ENCODE measurements at places on chromosomes 7 and 10.

GRCh38 chr7:106289848-106290247, 5.1 kb upstream of the NAMPT start:
- no peak for DNase-seq

- DNase-seq = no peak
Observed at GRCh38 chr7:98730326-98730725, 113.2 kb downstream of the NPTX2 start.

GRCh38 chr10:107013258-107014006, 151.1 kb downstream of the SORCS1 start:
- DNase-seq = no peak

GRCh38 chr7:36570528-36571189, 153.6 kb downstream of the AOAH start:
- no peak for DNase-seq

DNA sequence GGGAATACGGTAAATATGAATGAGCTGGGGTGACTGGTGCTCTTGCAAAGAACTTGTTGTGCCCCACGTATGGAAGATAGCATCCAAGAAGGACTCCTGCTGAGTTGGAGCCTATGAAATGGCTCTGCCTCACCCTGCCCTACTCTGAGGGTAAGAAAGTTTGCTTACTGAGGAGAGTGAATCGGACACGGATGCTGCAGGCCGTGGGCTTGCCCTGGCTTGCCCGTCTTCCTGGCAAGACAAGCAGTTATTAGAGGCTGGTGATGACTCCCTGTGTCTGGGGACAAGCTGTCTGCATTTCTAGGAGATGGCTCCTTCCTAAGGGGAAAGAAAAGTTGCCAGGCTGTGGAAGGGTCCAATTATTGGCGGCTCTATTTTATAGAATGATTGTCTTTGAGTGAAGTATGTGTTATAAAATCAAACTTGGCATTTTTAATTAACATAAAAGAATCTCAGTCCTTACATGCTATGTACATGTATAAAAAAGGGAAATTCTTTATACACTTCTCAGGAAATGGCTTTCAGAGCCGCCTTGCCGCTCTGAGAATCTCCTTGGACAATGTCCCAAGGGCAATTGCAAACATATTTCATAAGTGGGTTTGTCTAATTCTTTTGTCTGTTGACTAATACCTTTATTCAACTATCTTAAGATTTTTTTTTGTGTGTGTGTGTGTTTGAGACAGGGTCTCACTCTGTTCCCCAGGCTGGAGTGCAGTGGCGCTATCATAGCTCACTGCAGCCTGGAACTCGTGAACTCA, 64.6 kb downstream of the CYP26A1 start:
- DNase-seq = no peak
